ENCODE measurements at places on chromosomes 7 and 10. TPM values are rescaled to one million over a fixed set of nuclear protein-coding genes. Genes with fewer than 3 reads are reported as not detected.
A peak's percentile ranks its signal among the peaks of the same experiment; 100 is the strongest.

GRCh38 chr10:132037676-132037975, 28.1 kb upstream of the JAKMIP3 start:
- no peak for DNase-seq

The NUPR2 gene
- 6.1 TPM for total RNA-seq

The EFCAB10 gene
- total RNA-seq, result not detected

DNA sequence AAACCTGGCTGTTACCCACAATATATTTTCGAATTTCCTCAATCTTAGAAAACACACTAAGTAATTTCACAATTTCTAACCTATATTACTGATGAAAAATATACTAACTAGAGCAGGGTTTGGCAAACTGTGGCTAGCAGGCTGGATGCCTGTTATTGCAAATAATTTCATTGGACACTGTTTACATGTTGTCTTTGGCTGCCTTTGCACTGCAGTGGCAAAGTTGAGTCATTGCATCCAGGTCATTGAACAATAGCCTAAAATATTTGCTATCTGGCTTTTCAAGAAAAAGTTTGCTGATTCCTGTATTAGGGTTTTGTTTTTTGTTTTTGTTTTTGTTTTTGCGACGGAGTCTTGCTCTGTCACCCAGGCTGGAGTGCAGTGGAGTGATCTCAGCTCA, 47.2 kb downstream of the KIF11 start:
- DNase-seq, result no peak

DNA sequence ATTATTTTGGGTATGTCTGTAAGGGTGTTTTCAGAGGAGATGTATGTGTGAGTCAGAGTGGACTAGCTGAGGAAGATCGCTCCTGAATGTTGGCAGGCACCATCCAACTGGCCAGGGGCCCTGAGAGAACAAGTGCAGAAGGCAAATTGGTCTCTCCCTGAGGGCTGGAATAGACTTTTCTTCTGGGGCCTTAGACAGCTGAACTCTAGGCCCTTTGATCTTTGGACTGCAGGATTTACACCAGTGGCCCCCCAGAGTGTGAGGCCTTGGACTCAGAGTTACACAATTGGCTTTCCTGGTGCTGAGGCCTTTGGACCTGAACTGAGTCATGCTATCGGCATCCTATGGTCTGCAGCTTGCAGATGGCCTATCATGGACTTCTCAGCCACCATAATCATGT, 217.2 kb downstream of the REEP3 start:
- DNase-seq, result no peak

GRCh38 chr7:64630496-64630895, 35.4 kb upstream of the ZNF107 start:
- DNase-seq, result peak; percentile 10

The GBX1 gene
- not detected for total RNA-seq

The CYP3A4 gene
- total RNA-seq, result 4.8 TPM

GRCh38 chr7:32104766-32105165, 34.6 kb upstream of the PDE1C start:
- no peak for DNase-seq

The AKR1C1 gene
- total RNA-seq, result 44.4 TPM

The SAMD9 gene
- total RNA-seq, result 4.7 TPM

DNA sequence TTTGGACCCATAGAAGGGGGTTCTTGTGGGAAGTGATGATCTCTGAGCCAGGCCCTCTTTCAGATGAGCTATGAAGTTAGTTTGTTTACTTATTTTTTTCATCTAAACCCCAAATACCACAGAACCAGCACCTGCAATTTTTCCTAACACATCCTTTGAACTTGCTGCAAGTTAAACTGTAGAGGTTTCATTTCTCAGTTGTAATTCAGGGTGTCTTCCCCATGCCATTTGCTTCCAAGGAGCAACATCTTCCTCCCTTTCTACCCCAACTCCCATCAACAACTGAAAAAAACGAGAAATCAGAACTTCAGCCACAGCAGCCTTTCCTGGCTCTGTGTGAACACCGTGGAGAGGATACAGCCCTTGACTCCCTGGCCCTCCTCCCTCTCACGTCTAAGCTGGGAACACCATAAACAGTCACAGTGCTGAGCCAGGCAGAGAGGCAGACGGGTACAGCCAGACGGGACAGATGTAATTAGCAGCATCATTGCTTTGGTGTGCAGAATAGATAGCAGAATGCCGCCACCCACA, 63.6 kb downstream of the RGS10 start:
- no peak for DNase-seq

The GATAD1 gene
- 17.9 TPM for total RNA-seq

- no peak for DNase-seq
Observed at GRCh38 chr7:7568553-7568952, 1.9 kb downstream of the MIOS start.

DNA sequence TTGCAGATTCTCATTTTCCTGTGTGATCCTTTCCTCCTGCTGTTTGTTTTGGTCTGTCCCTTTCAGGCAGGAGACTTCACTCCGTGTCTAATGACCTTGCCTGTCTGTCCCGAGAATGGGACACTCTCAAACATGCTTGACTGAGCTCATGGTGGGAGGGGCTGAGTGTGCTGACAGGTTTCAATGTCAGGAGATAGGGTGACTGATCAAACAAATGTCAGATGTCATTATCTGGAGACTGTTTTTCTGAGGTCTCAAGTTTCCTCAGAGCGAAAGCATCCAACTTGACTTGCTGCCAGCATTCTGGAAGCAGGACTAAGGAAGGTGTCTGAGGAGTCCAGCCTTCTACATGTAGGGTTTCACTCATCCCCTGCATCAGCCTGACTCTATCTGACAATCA, 228.8 kb upstream of the KIAA1217 start:
- no peak for DNase-seq

The TMEM130 gene
- not detected for total RNA-seq

- no peak for DNase-seq
Observed at GRCh38 chr7:7237201-7237977, 55.0 kb downstream of the C1GALT1 start.

GRCh38 chr7:66910789-66911188, 10.2 kb upstream of the TMEM248 start:
- no peak for DNase-seq

- no peak for DNase-seq
Observed at GRCh38 chr7:77393261-77393660, 22.9 kb downstream of the GSAP start.

The FAM24B gene
- total RNA-seq, result 1.4 TPM

DNA sequence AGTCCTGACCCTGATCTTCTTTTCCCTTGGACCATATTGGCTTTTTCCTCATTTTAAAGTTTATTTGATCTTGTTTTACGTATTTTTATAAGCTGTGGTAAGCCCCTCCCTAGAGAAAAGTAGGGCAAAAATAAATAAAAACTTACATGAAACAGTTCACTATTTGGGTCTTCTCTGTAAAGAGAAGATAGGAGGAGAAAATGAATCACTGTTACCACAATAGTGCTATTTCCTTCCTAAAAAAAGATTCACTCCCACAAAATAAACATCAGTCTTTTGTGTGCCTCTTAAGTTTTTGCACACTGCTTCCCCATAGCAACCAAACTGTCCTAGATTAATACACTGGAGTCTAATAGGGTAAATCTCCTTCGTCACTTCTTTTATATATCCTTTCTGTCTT, 1.4 kb upstream of the SVIL start:
- DNase-seq, result no peak

GRCh38 chr7:16409777-16410176, 11.6 kb downstream of the CRPPA start:
- no peak for DNase-seq

DNA sequence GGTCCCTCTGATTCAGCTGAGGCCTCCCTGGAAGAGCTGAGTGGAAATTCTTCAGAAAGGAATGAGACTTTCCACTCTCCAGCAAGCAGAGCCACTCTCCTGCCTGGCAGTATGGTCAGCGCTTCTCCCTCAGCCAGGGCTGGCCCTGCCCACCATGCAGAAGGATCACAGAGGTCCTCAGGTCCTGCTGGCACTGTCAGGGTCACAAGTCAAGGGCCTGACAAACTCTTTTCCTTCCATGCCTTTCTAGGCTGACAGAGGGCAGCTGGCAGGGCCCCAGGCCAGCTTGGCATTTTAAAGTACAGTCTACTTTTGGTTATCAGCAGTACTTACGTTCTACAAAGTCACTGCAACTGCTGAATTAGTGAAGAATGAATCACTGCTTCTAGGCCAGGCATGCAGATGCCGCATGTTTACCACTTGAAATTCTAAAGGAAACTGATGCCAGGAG, 119.3 kb upstream of the FRMD4A start:
- DNase-seq, result no peak

- no peak for DNase-seq
Observed at GRCh38 chr10:93287775-93288174, 194.4 kb downstream of the MYOF start.

DNA sequence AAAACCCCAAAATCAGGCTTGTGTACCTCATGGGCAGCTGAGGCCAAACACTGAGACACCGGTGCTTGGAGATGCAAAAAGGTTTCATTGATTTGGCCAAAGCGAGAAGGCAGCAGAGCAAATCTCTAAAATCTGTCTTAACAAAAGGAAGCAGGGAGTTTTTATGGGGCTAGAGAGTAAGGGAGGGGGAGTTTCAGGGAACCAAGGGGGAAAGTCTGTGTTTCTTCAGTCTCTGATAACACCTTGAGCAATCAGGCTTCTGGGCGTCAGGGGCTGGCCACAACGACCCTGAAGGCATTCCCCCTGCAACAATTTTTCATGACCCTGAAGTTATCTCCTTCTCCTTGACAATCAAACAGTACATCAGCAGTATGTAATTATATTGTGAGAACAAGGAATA, 2.7 kb upstream of the ZNF786 start:
- no peak for DNase-seq

DNA sequence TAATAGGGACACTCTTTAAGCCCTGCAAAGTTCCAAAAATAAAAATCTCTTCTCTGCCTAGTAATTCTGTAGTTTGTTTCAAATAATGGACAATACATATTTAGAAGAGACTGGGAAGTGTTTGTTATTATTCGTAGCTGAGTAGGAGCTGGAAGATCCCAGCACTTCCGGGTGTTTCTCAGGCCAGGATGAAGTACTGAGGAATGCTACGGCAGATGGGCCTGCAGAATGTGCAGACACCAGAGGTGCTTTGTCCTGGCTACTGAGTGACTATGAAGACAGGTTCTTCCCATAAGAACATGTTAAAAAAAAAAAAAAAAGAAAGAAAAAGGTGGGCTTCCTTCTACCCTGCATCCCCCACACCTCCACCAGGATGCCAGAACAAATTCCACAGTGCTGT, 36.1 kb downstream of the ETV1 start:
- DNase-seq, result no peak

All from lower leg skin (tissue), 4 donors.